ENCODE measurements at places on chromosomes 1 and 21. TPM values are rescaled to one million over a fixed set of nuclear protein-coding genes. Genes with fewer than 3 reads are reported as not detected.

The EVI5 gene
- 0.23 TPM for total RNA-seq

The ARHGEF16 gene
- total RNA-seq, result not detected

The FBXO2 gene
- total RNA-seq, result 6.2 TPM

The LAMTOR5 gene
- total RNA-seq, result 115 TPM

The PPP1R8 gene
- 52.9 TPM for total RNA-seq

The RAB42 gene
- 0.79 TPM for total RNA-seq

The PRAMEF17 gene
- total RNA-seq, result not detected

The NBPF4 gene
- 0.11 TPM for total RNA-seq

The AMY1A gene
- not detected for total RNA-seq

The CD53 gene
- 410 TPM for total RNA-seq

The FMOD gene
- total RNA-seq, result not detected

The NOS1AP gene
- not detected for total RNA-seq

The FLG2 gene
- not detected for total RNA-seq
